ENCODE measurements at places on chromosomes 3 and 15.

DNA sequence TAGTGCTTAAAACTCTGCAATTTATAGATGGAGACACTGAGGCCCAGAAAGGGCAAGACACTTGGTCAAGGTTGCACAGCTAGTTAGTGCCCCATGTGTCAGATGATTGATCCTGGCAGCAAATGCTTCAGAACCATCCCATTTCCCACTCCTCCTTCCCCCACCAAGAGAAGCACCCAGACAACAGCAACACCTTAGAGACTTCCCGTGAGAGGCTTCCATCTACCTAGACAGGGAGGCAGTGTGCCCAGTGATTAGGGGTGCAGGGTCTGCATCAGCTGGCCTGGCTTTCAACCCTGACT lies 77.6 kb downstream of the CORO2B start:
- DNase-seq, result no peak

- no peak for DNase-seq
Measured at GRCh38 chr3:151879037-151879436, 5.6 kb downstream of the SUCNR1 start.

- DNase-seq, result no peak
Measured at GRCh38 chr15:33837294-33837693, 131.0 kb upstream of the CHRM5 start.

- no peak for DNase-seq
Measured at GRCh38 chr3:18489939-18490338, 64.8 kb upstream of the SATB1 start.

DNA sequence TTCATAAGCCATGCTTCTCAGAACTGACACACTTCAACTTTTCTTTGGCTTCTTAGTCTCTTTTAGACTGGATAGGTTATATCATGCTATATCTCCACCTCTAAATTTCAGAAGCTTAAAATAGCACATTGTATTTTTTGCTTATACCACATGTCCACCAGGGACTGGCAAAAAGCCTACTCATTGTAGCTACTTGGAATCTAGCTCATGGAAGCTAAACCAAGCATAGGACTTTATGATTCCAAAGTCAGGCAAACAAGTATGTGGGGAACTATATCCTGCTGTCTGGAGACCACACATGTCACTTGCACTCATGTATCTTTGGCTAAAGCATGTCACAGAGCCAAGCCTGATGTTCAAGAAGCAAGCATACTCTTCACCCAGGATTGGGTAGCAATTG lies 245.0 kb upstream of the RASGRP1 start:
- no peak for DNase-seq

DNA sequence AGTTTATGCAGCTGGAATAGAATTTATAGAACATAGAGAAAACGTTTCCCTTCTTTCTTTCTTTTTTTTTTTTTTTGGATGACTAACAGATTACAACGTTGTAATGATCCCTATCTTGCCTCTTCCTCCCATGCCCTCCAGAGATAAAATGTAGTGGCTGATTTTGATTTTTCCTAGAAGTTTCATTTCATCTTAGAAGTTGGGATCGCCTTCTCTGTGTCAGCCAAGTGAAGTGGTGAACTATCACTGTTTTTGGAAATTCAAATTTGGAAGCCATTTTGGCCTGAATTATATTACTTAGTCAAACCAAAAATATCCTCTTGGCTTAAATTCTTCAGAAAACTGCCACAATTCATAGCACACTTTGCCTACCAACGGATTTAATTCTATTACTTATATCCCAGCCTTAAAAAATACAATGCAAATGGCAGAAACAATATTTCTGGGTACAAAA lies 1025.5 kb upstream of the NR2F2 start:
- no peak for DNase-seq

DNA sequence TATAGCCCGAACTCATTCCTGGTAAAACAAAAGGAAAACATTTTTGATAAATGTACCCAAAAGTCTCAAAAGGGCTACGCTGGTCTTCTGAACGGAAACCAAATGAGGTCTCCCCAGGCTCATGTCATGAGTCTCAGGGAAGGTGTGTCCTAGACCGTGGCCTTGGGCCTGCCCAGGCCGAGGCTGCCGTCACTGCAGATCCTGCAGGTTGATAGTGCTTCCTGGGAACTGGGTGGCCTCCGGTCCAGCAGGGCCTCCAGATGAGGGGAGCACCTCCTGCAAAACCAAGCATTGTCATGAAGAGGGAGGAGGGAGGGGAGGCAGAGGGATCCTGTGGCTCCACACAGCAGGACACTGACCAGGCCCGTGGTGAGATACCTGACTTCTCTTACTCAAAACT lies 37.5 kb downstream of the ZXDC start:
- DNase-seq, result no peak

DNA sequence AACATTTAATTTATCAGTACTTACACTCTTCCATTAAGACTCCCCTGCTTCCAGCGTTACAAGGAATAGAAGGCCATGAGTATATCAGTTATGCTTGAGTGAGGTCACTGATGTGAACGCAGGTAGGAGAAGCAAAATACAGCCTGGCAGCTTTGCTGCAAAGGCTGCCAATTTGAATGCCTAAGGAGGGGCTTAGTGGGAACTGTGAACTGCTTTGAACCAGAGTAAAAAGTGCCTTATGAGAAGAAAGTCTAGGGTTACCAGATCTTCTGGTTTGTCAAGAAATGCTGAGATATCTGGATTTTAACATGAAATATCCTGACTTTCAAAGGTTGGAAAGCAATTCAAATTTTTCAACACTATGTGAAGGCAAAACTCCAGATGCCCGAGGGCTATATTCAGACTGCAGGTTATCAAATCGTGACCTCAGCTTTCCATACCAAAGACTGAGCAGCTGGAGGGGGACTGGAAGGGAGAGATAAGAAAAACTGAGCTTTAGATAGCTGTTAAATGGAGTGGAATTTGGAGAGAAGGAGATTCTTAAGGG lies 446.3 kb upstream of the NECTIN3 start:
- no peak for DNase-seq

DNA sequence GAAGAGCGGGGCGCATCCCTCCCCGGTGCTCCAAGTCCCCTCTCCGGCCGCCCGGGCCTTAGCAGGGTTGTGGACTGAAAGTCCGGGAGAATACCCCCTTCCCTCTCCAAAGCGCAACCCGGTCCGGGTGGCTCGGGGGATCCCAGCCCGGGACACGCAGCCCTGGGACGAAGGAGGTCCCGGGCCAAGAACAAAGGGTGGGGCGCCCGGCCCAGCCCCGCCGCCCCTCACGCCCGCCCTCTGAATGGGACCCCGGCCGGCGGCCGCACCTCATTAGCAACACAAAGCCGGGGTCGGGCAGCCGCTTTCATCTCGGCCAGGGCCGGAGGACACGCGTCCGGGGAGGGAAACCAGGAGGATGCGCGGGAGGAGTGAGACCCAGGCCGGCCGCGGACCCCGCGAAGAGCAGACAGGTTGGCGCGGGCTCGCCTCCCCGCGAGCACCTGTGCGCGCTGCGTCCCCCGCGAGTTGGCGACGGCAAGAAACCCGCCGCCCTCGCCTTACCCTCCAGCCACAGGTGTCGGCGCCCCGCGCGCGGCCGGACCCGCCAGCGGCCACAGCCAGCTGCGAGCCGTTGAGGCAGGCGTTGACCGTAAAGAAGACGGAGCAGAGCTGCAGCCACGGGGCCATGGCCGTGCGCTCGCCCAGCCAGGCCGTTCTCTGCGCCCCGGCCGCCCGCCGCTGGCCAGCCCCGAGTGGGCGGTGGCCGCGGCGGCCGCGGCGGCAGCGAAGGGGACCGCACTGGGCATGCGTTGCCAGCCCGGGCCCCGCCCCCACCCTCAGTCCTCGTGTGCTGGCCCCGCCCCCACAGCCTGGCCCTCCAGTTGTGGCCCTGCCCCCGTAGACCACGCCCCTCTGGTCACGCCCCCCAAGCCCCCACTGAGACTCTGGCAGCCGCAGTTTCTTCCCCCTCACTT lies at the start of gene IL17RD:
Gene IL17RD (minus strand): TSS at position 697 of the 917 bp plus-strand sequence. CDS start 67 bp downstream, at position 630.
- DNase-seq, result peak; percentile 70

DNA sequence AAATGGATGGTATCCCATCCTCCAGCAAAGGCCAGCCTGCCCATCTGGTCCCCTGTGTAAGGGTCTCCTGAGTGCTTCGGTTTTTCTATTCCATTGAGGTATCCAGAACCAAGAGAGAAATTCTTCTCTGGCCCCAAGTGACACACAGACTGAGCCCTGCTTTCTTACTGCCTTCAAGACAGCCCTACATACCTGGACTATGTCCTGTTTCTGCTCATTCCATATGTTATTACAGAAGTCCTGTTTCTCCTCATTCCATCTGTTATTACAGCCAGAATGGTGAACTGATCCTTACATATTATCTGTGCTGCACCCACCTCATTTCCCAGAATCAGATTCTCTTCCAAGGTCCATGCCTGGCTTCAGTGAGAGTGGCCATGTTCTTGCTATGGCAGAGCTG lies 115.2 kb downstream of the DCLK3 start:
- DNase-seq, result no peak

DNA sequence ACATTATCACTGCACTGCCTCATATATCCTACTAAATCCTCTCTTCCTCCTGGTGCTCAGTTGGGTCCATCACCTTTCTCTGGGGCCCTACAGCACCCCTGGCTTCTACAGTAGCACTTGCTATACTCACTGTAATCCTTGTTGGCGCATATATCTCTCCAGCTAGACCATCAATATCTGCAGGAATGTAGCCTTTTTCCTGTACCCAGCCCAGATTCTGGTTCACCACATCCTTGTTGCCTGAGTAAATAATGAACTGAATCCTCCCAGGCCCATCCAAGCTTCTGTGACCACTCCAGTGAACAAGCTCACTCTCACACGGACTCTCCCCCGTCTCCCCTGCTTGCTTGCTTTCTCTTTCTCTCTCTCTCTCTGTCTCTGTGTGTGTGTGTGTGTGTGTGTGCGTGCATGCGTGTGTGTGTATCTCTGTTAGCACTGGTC lies 62.5 kb upstream of the LIPC start:
- no peak for DNase-seq

DNA sequence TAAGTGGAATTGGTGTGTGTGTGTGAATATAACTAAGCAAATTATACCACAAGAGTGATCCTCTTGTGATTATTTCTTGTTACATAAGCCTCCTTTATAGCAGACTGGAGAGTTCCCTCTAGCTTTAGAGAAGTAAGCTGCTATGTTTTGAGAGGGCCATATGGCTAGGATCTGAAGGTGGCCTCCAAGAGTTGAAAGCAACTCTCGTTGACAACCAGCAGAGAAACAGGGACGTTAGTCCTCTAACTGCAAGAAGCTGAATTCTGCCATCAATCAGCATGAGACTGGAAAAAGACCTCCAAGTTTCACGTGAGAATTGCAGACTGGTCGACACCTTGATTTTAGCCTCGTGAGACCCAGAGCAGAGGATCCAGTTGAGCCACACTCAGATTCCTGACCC lies 278.5 kb upstream of the ZNF717 start:
- DNase-seq, result no peak

- no peak for DNase-seq
Measured at GRCh38 chr3:5072100-5072816, 49.8 kb upstream of the ARL8B start.

GRCh38 chr3:68007621-68008226 lies 353.3 kb upstream of the SUCLG2 start:
- no peak for DNase-seq

DNA sequence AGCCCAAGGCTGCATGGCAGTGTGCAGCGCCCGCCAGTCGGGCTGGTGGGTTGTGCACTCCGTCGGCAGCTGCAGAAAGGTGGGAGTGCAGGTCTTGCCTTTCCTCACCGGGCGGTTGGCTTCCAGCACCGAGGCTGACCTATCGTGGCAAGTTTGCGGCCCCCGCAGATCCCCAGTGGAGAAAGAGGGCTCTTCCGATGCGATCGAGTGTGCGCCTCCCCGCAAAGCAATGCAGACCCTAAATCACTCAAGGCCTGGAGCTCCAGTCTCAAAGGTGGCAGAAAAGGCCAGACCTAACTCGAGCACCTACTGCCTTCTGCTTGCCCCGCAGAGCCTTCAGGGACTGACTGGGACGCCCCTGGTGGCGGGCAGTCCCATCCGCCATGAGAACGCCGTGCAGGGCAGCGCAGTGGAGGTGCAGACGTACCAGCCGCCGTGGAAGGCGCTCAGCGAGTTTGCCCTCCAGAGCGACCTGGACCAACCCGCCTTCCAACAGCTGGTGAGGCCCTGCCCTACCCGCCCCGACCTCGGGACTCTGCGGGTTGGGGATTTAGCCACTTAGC lies 4.3 kb downstream of the ISL2 start:
- DNase-seq, result no peak

GRCh38 chr15:23686466-23687142 lies 501 bp downstream of the NDN start:
- no peak for DNase-seq

DNA sequence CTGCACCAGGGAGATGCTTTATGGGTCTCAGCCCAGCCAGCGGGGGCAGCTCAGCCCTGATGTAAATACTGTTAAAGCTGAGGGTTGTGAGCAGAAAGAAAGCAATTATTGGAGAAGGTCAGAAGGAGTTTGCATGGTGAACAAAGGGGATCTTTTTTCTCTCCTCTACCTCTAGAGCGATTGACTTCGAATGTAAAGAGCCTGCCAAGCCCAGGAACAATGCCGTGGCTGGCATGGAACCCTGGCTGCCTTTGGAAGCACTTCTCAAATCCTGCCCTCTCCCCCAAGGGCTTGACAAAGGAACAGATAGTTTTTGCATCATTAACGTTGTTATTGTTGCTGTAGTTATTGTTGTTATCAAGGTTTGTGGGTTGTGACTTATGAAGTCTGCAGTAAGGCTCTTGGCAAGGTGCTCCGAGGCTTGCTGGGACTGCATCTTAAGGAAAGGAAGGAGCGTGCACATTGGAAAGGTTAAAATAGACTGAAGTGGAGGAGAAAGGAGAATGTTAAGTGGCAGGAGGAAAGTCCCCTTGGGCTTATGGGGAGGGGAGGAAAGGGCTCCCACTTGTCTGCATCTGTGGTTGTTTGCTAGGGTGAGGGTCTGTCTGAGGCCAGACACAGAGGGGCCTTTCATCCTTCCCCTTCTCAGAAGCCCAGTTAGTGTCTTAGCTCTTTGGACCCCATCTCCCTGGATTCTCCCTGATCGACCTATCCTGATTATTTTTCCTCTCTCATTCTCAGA lies 16.7 kb downstream of the PDIA5 start:
- no peak for DNase-seq

DNA sequence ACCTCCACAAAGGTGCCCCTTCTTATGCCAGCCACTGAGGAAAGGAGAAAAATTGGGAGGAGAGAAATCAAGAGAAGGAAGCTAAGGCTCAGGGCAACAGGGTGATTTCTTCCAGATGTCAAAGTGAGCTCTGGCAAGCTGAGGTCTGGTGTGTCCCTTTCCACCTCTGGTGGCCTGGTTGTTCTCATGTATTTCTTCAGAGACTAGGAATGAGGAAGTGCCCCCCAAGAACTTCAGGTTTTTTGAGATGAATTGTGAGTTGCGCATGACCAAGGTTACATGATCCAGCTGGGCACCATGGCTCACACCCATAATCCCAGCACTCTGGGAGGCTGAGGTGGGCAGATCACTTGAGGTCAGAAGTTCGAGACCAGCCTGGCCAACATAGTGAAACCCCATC lies 5.6 kb downstream of the RAB6B start:
- DNase-seq, result no peak

DNA sequence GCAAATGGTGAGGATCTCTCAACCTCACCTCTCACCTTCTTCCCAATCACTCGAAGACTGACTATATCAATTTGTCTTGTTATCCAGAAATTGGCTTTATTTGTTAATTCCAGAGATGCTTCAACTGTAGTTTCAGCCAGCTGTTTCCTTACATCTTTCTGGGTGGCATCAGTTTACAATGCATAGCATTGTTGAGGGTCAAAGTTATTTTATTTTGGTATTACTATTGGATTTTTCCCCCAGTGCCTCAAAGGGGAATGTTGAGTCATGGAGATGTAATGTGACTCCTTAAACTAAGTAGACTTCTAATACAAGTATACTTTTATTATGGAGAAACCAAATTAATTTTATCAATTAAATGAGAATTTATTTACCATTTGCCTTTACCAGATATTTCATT lies 351.6 kb downstream of the TIGIT start:
- DNase-seq, result no peak
